ENCODE measurements at places on chromosomes 1 and 21.
A peak's percentile ranks its signal among the peaks of the same experiment; 100 is the strongest.

- no peak for DNase-seq
Measured at GRCh38 chr1:32920833-32921232, 19.6 kb upstream of the TMEM54 start.

DNA sequence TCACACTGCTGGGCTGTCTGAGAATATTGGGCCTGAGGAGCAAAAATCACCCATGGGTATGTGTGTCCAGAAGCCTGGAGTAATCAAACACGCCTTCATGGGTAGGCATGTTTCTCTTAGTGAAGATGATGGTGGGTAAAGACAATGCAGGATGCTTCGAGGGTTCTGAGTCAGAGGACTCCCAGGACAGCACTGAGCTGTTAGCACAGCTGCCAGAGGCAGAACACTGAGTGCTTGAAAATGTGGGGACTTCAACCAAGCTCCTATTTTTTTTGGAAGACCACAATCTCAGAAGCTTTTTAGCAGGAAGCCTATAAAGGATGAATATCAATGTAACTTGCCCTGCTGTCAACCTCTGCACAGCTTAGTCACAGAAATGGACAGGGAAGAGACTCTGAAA, 7.9 kb upstream of the NT5C1A start:
- DNase-seq = no peak

GRCh38 chr1:70051926-70052325, 153.5 kb downstream of the LRRC40 start:
- DNase-seq = no peak

DNA sequence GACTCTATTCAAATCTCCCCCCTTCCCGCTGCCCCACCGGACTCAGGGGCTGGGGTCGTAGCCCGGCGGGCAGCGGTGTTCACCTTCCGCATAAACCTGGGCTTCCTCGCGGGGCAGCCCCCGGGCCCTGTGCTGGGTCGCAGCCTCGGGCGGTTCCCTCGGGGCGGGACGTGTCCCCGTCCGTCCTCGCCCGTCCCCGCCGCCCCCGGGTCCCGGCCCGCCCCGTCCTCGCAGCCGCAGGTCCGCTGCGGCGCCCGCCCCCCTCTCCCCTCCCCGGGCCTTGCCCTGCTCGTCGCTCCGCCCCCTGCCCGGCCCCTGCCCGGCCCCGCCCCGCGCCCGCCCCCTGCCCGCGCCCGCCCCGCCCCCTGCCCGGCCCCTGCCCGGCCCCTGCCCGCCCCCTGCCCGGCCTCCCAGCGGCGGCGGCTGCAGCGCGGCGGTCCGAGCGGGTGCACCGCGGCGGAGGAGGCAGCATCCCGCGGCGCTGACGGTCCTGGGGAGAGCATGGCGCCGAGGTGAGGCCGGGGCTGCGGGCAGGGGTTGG, at the start of gene COL18A1:
TSS of gene COL18A1 (plus strand) at position 436 of the 541 bp plus-strand sequence. CDS start at position 502, 66 bp downstream.
- peak; percentile 7 for DNase-seq

DNA sequence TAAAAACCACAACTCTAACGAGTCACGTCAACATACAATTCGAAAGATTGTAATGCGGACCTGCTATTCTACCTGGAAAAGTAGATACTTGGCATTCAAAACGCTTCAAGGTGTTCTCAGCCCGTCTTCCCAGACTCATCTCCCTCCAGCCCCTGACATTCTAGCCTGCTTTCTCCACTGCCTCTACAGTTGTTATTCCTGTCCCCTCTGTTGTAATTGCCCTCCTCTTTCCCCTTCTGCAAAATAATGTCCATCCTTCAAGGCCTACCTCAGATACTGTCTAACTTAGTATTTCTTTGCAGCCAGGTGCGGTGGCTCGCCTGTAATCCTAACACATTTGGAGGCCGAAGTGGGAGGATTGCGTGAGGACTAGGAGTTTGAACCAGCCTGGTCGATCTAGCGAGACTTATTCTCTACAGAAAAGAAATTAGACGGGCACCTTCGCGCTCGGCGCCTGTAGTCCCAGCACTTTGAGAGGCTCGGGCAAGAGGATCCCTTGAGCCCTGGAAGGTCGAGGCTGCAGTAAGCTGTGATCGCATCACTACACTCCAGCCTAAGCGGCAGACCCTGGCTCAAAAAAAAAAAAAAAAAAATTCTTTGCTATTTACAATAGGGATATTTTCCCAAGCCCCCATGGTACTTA, 756 bp upstream of the RBM34 start:
- DNase-seq = no peak

- no peak for DNase-seq
Measured at GRCh38 chr1:247210062-247210375, 38.2 kb upstream of the ZNF124 start.

- DNase-seq = no peak
Measured at GRCh38 chr1:158251163-158251562, 3.1 kb upstream of the CD1A start.

DNA sequence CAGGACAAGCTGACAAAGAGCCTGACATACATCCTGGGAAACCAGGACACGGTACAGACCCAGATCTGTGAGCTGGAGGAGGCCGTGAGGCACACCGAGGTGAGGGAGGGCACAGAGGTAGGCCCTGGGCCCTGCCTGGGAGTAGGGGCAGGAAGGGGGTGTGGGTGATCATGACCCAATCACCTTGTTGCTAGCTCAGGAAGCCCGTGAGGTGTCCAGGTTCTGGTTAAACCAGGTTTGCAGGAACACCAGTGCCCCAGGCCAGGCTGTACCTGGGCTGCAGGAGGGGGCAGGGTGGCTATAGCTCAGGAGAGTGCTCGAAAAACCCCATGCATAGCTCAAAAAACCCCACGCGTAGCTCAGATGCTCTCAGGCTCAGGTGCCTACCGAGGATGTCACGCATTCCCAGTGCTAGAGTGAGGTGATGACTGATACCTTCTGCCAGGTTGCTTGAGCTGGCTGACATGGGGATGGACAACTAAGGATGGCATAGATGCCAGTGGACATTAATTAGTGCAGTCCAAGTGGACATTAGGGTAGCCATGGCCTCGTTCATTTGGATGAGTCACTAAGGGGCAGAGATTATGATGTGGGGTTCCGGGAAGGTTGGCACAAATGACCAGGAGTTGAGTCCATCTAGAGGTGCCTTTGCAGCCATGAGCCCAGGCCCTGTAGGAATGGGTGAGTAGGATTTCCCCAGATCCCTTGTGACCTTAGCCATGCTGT, 3.7 kb downstream of the TRIM46 start:
- DNase-seq = no peak

GRCh38 chr1:78617615-78618026, 2.6 kb upstream of the IFI44L start:
- peak; percentile 4 for DNase-seq

- DNase-seq = no peak
Measured at GRCh38 chr1:161719325-161719611, 2.1 kb upstream of the FCRLB start.

GRCh38 chr1:59020151-59020997, 236.5 kb upstream of the JUN start:
- DNase-seq = peak; percentile 20

DNA sequence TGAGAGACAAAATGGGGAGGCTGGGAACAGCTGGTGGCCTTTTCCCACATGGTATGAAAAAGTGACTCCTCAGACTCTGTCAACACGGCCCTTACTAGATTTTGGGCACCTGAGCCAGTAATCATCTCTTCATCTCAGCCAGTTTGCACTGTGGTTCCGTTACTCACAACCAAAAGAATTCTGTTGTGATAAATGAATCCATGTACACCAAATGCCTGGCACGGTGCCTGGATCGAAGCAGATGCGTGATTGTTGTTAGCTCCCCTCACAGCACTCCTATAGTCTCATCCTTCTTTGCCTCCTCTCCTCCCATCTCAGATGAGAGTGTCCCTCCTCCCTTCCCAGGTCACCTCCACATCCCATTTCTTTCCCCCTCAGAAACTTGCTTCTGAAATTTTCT, 57.9 kb upstream of the GJB5 start:
- no peak for DNase-seq

- DNase-seq = no peak
Measured at GRCh38 chr1:229874136-229874535, 192.9 kb upstream of the GALNT2 start.

- no peak for DNase-seq
Measured at GRCh38 chr1:95169548-95169947, 52.4 kb downstream of the TLCD4 start.

GRCh38 chr1:34670982-34671381, 83.9 kb upstream of the GJB5 start:
- no peak for DNase-seq

- DNase-seq = no peak
Measured at GRCh38 chr1:246724731-246725095, 504 bp downstream of the SCCPDH start.

- no peak for DNase-seq
Measured at GRCh38 chr1:166874464-166874863, 1.6 kb downstream of the TADA1 start.

- no peak for DNase-seq
Measured at GRCh38 chr1:107776900-107777663, 187.9 kb downstream of the VAV3 start.

GRCh38 chr1:42170779-42171621, 6.5 kb upstream of the GUCA2A start:
- no peak for DNase-seq

- DNase-seq = no peak
Measured at GRCh38 chr1:85359874-85360721, 83.7 kb upstream of the BCL10 start.

DNA sequence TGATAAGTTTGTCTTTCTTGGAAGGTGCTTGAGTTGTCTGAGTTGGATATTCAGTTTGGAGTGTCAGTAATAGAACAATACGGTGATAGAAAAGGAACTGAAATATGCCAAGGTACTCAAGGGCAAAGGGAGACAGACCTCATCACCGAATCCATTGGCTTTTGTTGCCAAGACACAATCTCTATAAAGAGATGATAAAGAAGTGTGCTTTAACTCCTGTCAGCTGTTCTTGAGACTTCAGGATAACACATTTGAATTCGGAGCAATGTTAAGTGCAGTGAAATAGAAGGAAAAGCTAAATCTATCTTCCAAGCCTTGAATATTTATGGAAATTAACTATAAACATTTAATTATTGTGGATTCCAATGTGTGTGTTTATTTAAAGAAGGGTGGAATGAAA, 194.7 kb downstream of the DISC1 start:
- no peak for DNase-seq

- no peak for DNase-seq
Measured at GRCh38 chr1:208013210-208013609, 102.3 kb upstream of the CD34 start.

DNA sequence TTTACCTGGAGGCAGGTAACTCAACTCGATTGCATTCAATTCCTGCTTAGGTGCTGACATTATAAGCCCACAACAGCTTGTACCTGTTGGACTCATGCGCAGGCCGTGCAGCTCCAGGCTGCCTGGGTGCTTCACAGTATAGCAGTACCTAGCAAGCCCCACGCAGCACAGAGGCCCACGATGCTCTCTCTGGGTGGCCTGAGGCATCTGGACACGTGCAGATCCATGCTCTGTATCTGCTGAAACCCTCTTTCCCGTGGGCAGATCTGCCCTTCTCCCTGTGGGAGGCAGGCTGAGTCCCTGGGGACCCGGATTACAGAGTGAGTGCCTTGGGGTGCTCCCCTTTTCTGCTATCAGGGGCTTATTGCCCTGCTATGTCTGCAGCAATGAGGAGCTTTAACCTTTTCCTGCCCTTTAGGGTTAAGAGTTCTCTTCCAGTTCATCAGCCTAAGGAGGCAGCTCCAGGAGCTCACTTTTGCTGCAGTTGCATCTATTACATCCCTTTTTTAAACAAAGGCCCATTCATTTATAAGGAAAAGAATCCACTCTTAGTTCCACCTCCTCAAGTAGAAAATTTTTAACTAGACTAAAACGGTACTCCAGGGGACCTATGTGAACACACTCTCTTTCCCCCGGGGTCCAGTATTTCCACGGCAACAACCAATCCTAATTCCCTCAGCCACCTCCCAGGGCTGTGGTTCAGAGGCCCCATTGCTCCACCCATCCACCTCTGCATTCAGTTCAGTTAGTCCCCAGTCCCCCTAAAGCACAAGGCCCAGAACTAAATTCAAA, 19.3 kb downstream of the ITPKB start:
- no peak for DNase-seq

GRCh38 chr1:2542246-2542915, 12.3 kb upstream of the HES5 start:
- DNase-seq = no peak
